Fibroblast of skin of abdomen (primary cell): ENCODE measurements at places on chromosomes 12 and 14.
A peak's percentile ranks its signal among the peaks of the same experiment; 100 is the strongest.

DNA sequence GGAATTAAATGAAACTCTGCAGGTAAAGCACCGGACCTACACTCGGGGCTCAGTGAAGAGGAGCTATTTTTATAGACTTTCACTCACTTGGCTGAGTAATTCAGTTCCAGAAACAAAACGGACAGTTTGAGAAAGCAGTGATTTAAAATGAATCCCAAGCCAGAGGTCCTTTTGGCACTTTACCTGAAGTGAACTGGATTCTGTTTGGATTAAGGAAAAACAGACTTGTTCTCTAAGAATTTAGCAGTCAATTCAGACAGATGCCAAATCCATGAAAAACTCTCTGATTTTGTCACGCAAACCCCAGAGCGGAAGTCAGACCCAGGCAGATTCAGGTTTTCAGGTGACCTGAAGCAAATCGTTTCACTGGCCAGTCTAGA lies 4.9 kb upstream of the VASH1 start:
- no peak for DNase-seq

DNA sequence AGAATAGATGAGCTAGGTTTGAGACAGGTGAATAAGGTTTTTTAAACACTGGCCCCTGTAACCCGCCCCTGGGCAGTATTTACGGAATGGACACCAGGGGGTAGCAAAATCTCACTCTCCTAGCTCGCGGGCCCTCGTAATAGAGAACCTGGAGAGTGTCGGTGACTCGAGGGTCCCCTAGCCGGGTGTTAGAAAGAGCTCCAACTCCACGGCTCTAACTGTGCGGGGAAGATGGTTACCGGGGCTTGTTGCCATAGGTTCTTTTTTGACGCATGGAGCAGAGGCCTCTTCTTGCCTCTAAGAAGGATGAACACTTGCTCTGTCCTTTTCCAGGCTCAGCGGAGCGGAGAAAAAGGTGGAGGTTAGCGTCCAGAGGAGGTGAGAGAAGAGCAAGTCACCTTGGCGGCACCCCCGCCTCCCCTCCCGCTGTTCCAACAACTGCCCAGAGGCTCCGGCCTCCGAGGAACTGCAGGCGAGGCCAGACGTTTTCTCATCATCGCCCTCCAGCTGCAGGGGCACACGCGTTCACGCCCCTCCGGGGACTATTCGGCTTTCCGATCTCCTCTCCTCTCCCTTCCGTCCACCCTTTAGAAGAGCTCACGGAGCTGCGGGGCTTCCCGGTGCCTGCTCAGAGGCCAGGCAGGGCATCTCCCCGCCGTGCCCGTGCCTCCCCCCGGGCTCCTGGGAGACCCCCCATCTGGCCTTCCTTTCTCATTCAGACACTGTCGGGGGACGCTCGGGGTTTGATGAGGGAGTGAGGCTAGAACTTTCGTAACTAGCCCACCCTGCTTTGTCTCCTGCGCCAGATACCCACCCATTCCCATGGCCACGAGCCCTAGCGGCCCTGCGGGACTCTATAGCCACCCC lies 1.4 kb upstream of the ARHGEF40 start:
- DNase-seq, result peak; percentile 63

GRCh38 chr12:12010277-12011039 lies 60.3 kb upstream of the BCL2L14 start:
- peak; percentile 81 for DNase-seq

GRCh38 chr12:3329361-3329760 lies 161.6 kb upstream of the PRMT8 start:
- DNase-seq, result no peak

DNA sequence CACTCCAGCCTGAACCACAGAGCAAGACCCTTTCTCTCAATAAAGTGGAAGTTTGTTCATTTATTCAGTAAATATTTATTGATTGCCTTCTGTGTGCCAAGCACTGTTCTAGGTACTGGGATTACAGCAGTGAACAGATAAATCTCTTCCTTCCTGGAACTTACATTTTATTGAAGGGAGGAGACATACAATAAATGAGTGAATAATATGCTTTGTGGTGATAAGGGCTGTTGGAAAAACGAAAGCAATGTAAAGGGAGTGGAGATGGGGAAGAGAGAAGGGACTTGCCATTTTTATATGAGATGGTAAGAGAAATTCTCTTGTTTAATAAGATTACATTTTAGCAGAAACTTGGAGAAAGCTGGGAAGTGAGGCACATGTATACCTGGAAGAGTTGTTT lies 1.6 kb downstream of the GSKIP start:
- no peak for DNase-seq

DNA sequence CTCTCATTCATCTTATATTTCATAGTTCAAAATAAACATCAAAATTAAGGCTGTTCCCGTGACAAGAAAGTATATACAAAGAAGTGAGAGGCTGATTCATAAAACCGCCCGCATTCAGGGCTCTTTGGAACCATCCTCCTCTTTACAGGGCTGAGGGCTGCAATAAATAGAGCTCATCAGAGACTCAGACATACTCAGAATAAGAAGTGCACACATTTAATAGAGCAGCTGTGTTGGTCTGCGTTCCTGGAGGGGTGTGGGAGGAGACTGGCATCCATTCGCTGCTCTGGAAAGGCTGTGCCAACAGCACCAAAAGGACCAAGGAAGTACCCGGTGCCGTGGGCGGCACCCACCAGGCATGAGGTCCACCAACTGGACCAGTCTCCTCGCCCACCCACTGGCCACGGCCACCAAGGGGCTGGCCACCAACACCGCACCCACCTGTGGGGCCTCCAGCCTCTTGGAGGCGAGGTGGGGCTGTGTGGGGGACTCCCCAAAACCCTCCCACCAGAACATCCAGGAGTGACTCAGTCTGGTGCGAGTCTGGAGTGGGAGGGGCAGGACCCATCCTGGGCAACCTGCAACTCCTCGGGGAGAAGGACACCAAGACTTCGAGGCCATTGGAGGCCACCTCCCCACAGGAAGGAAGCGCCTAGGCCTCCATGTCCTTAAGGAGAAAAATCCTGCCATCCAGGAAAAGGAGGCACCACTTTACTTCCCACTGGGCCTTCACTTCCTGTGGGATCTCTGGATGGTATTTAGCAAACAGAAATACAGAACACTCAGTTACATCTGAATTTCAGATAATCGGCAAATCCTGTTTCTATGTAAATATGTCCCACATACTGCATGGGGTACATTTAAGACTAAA lies 32.7 kb downstream of the VCPKMT start:
- DNase-seq, result no peak

DNA sequence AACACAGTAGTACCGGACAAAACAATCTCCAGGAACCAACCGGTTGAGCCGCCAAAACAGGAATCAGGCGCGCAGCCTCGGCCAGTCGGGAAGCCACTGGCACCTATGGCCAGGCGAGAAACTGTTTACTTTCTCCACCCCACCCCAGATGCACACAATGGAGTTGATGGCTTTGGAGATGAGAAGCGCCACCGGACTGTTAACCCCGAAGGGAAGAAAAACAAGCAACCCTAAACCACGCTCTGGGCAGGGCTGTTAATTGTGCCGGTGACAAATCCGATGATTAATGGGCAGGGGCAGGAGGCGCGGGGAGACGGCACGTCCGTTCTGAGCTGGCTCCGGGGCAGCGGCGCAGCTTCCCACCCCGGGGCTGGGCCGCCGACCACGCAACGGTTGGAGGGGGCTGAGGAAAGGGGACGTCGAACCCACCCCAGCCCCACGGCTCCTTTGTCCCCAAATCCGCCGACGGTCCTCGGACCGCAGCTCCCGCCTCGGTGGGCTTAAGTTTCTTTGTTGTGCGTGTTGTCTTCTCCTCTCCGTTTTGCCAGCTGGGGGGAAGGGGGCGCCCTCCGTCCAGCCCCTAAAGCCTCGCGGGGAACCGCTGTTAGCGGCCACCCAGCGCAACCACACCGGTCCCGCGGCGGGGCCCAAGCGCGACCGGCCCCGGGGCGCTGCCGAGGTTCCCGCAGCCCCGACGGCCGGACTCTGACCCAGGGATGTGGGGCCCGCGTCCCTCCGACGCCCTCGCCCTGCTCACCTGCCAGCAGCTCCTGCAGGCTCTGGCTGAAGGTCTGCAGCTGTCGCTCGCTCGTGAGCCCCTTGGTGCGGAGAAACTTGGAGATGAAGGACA lies 790 bp downstream of the BTG1 start:
- DNase-seq, result peak; percentile 56

DNA sequence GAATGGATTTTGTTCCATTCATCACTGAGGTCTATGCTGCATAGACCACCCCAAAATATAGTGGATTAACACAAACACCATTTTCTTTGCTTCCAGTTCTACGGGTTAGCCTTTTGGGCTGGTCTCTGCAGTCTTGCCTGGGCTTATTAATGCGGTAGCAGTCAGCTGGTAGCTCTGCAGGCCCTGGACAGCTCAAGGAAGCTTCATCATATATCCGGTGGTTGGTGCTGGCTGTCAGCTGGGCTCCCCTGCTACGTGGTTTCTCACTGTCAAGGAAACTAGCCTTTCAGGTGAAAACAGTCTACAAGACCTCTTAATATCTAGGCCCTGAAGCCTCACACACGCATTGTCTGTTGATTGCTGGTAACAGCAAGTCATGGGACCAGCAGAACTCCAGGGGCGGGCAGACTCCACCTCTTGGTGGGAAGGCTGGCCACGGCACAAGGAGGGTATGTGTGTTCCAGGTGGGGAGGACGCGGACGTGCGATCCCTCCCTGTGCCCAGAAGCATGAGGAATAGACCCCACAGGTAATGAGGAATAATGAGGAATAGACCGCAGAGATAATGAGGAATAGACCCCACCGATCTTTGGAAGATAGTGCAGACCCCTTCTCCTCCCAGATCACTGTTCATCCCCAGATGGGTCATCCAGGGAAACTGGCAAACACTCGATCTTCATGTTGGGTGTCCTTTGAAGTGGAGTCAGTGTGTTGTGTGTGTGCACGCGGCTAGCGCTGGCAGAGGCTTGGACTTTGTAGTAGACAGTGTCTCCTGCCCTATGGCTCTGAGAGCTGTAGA lies 13.3 kb downstream of the TSPAN9 start:
- DNase-seq, result no peak

DNA sequence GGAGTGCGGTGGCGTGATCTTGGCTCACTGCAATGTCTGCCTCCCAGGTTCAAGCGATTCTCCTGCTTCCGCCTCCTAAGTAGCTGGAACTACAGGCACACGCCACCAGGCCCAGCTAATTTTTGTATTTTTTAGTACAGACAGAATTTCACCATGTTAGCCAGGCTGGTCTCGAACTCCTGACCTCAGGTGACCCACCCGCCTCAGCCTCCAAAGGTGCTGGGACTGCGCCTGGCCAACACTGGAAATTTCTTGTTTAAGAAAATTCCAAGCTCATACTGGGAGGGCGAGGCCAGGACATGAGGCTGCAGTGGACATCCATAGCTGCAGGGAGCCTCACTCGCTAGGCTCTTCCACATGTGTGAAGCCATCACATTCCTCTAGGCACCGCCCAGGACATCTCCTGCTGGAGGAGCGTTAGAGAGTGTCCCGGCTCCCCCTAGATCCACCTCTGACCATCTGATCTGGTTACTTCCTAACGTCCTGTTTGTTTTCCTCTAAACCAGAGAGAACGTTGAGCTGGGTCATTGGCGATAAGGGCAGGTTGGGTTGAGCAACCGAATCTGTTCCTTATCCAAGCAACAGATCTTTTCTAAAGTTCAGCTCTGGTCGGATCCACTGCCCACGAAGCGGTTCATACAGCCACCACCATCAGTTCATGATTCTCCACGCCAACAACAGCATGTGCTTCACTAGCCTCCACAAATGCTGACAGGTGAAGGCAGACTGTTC lies 108.2 kb upstream of the MED13L start:
- DNase-seq, result no peak

DNA sequence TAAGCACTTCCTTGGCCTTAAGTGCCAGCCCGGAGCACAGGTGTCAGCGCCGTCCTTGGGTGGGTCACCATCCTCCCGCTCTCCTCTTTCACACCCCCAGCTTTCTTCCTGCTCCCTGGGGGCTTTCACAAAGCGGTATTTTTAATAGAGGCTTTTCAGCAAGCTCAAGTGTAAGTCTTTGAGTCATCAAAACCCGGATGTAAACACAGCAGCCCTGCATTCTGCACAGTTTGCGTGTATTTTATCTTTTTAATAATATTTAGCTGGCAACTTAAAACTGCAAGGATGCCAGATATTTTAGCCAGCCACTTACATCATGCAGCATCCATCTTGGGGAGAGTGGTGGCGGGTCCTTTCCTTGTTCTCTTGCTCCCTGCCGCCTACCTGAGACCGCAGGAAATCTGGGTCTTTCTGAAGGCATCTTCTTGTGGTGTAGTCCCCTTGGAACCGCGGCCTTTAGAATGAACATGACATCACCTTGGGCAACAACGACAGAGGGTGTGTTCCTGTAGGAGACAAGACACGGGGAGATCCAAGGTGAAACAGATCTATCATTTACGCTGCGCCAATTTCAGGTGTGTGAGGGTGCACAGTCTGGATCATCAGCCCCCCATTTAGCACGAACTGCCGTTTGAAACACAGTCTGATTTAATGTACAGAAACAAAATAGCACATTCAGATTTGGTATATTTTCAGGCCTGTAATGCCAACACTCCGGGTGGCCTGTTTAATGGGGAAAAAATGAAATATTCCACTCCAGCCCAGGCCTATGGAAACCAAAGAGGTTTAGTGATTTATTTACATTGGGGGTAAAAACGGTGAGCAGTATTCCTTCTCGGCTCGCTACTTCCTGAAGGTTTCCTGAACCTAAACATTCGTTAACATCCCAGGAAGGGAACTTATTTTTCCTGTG lies 12.5 kb upstream of the IRF2BPL start:
- peak; percentile 85 for DNase-seq

DNA sequence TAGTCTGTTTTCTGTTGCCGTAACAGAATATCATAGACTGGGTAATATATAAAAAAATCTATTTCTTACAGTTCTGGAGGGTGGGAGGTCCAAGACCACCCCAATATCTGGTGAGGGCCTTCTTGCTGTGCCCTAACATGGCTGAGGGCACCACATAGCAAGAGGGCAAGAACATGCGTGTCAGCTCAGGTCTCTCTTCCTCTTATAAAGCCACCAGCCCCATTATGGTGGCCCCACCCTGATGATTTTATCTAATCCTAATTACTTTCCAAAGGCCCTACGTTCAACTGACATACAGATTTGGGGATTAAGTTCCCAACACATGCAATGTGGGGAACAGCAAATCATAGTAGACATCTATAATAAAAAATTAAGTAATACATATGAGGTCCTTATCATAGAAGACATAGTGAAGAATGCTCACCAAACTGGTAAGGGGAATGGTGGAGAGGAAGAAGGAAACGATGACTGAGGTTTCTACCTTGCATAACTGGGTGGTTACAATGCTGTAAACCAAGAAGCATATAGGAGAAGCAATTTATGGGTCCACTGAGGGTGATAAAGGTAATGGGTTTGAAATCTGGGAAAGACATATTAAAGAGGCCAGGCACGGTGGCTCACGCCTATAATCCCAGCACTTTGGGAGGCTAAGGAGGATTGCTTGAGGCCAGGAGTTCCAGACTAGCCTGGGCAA lies 27.0 kb downstream of the BTBD7 start:
- no peak for DNase-seq

GRCh38 chr12:65330331-65330730 lies 51.8 kb downstream of the MSRB3 start:
- DNase-seq, result peak; percentile 54

- peak; percentile 1 for DNase-seq
These were observed 44.6 kb upstream of the CNTN1 start for GRCh38 chr12:40647651-40648050.

GRCh38 chr12:25829192-25829591 lies 129.3 kb upstream of the RASSF8 start:
- peak; percentile 91 for DNase-seq

- DNase-seq, result peak; percentile 97
These were observed 218.1 kb downstream of the MON2 start for GRCh38 chr12:62684570-62685295.

- no peak for DNase-seq
These were observed 247.4 kb downstream of the EFCAB11 start for GRCh38 chr14:89707086-89707485.
